ENCODE measurements at places on chromosomes 1 and 21.

DNA sequence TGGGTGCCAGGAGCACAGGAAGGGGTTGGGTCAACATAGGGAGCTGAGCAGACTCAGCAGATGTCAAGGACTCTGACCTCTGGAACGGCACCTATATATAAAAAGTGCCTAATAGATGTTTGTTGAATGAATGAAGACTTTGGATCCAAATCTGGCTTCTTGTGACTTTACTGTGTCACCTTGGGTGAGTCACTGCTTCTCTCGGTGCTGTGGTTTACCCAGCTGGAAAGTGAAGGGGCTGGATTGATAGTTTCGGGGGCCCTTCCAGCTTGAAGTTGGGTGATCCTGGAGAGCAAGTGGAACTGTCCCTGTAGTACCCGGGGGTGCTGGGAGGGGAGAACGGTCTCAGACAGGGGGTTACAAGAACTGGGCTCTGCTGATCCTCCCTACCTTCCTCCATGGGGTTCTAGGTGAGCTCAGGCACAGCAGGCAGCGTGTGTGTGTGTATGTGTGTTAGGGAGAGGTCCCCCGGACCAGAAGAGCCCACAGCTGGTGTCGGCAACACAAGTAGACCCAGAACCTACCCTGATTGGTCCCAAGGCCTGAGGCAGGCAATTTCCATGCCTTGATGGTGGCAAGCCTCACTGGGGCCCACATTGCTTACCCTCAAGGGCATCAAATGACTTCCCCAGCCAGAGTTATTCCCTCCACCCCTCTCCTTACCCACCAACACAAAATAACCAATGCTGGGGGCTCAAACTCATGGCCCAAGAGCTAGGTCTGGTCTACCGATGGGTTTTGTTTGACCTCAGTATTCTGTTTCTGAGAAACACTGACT lies 5.5 kb upstream of the PADI1 start:
- DNase-seq, result no peak

GRCh38 chr1:193325771-193326170 lies 139.4 kb upstream of the B3GALT2 start:
- DNase-seq, result no peak

- DNase-seq, result no peak
Measured at GRCh38 chr1:30258876-30259275, 464.5 kb downstream of the MATN1 start.

DNA sequence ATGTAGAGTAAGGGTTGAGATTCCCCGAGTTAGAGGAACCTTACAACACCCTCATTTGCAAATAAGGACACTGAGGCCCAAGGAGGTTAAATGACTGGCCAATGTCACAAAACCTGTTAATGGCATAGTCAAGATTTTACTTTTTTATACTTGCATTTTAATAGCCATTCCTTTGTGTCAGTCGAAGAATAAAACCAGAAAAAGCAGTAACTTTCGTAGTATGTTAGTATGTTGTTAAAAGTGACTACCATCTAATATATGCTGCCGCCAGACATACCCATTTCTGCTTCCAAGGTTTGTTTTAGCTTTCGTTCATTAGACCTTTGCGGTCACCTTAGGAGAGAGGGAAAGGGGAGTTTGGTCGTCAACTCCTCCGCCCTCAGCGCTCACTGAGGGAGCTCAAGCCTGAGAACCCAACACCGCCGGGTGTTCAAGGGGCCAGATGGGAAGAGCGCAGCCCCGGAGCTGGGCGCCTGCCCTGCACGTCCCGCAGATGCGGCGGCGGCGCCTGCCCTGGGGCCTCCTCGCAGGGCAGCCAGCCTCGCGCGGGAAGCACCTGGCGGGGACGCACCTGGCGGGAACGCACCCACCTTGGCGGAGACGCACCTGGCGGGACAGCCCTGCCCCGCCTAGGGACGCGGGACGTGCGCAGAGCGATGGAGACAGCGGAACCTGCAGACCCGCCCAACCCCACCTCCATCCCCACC lies 466 bp downstream of the VPS26C start:
- DNase-seq, result peak; percentile 69

- DNase-seq, result no peak
Measured at GRCh38 chr21:19124691-19125090, 721.1 kb upstream of the TMPRSS15 start.

- no peak for DNase-seq
Measured at GRCh38 chr1:245181158-245181517, 26.4 kb downstream of the KIF26B start.

- no peak for DNase-seq
Measured at GRCh38 chr1:223482766-223483165, 89.6 kb downstream of the CCDC185 start.

DNA sequence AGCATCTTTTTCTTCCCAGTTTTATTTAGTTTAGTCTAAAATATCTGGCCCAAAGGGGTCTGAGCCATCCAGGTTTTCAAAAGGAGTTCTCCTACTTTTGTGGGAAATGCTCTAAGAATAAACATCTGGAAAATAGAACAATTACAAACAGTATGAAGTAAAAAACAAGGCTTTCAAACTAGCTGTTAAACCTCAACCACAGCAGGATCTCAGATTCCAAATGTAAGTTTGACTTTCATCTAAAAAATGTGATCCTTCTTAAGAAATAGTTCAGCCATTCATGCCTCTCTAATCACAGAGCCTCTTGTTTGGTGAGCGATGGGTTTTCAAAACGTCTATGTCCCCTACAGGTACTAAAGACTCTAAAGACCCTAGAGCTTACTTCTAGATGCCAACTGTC lies 413.5 kb downstream of the DUSP10 start:
- DNase-seq, result no peak

DNA sequence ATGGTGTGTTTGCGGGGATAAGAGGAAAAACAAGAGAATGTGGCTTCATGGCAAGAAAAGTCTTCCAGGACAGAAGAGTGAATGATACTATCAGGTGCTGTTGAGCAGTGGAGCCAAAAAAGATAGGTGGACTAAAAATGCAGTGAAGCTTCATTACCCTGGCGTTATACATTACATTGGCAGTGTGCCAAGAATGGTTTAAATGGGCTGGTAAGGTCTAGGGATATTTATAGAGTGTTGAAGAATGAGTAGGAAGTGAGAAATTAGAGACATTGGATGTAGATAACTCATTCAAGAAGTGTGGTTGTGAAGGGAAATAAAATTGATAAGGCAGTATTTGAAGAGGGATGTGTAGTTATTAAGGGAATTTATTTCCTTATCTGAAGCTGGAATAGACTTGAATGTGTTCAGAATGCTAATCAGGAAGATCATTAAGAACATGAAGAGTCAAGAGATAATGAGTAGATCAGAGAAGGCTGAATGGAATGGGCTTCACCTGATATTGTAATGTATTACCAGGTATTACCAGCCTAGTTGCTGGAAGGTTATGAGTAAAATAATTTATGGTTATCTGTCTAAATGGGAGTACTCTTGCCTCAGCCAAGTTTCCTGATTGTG lies 72.7 kb downstream of the MAST2 start:
- DNase-seq, result no peak

DNA sequence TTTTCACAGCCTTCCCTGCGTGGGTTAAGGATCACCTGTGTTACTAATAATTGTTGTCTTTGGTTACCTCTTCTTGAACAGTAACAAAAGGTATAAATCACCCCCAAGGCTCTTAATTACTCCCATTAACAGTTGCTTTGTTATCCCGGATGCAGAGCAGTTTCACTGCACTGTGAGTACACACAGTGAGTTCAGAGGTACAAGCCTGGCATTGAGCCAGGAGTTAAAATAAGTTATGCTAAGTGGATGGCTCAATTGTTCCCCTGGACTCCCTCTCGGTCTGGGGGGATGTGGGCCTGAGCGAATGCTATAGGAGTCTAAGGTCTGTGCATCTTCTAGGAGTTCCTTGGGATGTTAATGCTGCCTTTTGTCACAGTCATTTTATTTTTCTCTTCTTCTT lies 258.3 kb downstream of the ATG4C start:
- no peak for DNase-seq

- no peak for DNase-seq
Measured at GRCh38 chr1:224433041-224433691, 1.4 kb downstream of the WDR26 start.

- DNase-seq, result no peak
Measured at GRCh38 chr1:170730014-170730413, 66.1 kb downstream of the PRRX1 start.

DNA sequence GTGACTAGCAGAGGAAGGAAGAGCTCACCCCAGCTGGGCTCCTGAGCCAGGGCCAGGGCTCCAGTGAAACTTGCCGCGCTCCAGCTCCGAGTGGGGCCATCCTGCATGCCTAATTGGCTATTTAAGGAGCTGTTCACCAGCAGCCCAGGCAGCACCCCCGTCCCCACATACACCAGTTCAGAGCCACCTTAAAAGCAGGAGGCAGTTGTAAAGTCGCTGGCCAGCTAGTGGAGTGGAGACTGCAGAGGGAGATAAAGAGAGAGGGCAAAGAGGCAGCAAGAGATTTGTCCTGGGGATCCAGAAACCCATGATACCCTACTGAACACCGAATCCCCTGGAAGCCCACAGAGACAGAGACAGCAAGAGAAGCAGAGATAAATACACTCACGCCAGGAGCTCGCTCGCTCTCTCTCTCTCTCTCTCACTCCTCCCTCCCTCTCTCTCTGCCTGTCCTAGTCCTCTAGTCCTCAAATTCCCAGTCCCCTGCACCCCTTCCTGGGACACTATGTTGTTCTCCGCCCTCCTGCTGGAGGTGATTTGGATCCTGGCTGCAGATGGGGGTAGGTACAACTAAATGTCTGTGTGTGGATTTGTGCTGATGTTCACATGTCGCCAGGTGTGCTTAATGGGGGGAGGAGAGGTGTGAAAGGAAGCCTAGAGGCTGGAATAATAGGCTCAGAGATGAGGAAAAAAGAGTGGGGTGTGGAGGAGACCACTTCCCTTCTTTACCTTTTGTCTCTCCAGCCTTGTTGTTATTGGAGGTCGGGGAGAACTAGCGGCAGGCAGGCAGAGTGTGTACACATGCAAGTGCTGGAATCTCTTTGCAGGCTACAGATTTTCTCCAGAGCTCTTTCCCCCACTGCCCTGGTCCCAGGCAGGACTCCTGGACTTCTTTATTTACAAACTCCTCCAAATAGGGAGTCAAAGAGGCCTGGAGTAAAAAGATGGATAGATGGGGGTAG lies at the start of gene CA14:
CA14 (plus strand) TSS at position 151 of the 962 bp plus-strand sequence; CDS start at position 506, 355 bp downstream.
- DNase-seq, result peak; percentile 45

DNA sequence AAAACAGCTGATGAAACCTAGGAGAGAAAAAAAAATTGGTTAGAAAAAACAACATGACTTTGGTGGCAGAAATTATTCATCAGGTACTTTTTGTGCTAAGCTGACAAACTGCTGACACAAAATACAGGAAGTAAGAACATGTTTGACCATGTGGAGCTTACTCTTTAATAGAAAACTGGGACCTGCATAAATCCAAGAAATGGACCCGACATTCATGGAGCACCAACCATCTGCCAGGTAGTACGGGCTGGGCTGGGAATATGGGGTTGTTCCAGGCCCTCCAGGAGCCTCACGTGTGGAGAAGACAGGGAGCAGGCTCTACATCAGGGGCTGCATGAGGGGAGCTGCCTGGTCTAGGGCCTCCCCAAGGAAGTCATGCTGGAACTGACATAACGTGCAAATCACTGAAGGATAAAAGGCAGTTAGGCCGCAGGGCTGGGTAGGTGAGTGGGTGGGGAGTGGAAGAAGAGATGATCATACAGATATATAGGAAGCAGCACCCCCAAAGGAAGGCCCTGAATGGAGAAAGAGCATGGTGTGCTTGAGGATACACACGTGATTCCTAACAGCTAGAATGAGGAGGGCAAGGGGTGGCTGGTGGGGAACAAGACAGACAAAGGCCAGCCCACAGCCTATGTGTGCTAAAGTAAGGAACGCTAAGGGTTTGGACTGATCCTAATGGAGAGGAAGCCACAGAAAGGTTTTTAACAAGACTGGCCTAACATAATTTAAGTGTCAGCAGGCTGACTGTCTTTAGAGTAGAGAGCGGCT lies 26.1 kb downstream of the CD58 start:
- DNase-seq, result no peak

- no peak for DNase-seq
Measured at GRCh38 chr1:243230914-243231313, 24.2 kb downstream of the CEP170 start.

GRCh38 chr1:231986631-231987336 lies 360.2 kb downstream of the DISC1 start:
- no peak for DNase-seq

- no peak for DNase-seq
Measured at GRCh38 chr1:156599811-156600210, 1.5 kb downstream of the GPATCH4 start.

DNA sequence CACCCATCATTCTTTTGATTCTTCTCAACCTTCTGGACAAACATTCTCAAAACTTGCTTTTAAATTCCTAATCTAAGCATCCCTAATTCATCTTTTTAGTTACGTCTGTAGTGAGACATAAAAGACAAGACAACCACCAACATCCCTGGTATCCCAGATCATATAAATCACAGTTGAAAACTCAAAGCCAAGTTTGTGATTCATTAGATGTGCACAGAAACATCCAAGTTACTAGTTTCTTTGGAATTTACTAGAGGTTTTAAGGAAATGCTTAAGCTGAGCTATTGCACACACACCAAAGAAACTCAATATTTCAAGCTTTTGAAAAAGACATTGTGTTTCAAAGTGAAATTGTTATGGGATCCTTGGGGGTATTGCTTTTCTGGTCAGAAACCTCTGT lies 47.6 kb downstream of the ATP6V1G3 start:
- no peak for DNase-seq

DNA sequence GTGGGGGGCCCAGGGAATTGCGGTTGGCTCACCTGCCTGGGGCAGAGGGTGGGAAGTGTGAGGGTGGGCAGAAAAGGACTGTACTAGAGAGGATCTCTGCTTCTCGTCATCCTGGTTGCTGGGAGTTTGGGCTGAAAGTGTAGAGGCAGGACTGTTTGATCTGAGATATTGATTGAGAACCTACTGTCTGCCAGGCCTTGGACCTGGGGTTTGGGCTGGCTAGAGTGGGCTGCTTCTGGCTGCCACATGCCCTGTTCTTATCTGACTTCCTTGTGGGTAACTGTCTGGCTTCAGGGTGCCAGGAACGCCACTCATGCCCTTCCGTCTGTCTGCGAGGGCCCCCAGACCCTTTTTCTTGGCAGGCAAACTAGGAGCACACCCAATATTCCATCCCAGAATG lies 200.9 kb downstream of the FOXD2 start:
- no peak for DNase-seq

- DNase-seq, result no peak
Measured at GRCh38 chr1:101235216-101235695, 1.6 kb upstream of the S1PR1 start.
